Esophagus muscularis mucosa (tissue), 4 donors: ENCODE measurements at places on chromosomes 1 and 21. TPM values are rescaled to one million over a fixed set of nuclear protein-coding genes. Genes with fewer than 3 reads are reported as not detected.

Gene KIF21B
- total RNA-seq, result 2.5 TPM

Gene MROH9
- not detected for total RNA-seq

Gene LCE3D
- not detected for total RNA-seq

Gene C8A
- total RNA-seq, result not detected

Gene ESPN
- total RNA-seq, result not detected

Gene UHMK1
- 30.8 TPM for total RNA-seq

Gene TNFRSF8
- 2.0 TPM for total RNA-seq

Gene ZNF683
- not detected for total RNA-seq

DNA sequence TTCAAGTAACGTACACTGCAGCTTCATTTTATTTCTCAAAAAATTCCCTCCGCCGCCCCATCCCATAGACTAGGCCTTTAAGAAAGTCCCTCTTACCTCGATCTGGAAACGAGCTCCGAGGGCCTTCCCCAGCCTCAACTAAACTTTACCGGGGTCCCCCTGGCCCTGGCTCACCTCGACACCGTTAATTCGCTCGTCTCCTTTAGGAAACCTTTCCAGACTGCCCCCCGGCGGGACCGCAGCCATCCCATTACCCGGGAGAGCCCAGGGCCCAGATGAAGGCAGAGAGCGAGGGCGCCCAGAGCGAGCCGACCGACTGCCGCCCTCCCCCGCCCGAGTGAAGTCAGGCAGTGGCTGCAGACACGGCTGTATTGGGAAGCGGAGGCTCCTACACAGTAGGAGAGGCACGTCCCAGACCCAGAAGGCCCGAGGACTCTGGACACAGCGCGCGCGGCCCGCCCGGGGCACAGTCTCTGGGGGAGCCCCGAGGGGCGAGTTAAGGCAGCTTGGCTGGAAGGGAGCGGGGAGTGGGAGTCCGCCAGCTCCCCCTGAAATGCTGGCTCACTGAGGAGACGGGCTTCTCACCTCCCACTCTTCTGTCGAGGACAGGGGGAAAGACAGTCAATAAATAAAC, 14.6 kb downstream of the SEMA6C start:
- no peak for DNase-seq

GRCh38 chr1:221992427-221992826, 250.5 kb upstream of the DUSP10 start:
- DNase-seq, result no peak

DNA sequence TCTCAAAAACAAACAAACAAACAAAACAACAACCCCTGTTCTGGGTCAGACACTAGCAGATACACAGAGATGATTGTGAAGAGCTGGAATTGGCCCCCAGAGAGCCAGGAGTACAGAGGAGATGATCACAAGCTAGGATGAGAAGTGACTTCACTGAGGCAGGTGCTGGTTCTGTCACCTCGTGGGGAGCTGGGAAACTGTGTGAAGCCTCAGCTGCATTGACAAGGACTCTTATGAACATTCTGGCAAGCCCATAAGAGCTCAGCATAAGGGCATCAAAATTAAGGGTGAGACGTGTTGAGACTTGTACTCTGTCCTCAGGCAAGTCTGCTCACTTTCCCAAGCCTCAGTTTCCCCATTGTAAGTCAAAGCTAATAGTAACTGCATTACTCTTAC, 14.7 kb upstream of the PTP4A2 start:
- no peak for DNase-seq

- no peak for DNase-seq
These were observed 26.1 kb downstream of the KCNJ15 start for GRCh38 chr21:38282921-38283320.

DNA sequence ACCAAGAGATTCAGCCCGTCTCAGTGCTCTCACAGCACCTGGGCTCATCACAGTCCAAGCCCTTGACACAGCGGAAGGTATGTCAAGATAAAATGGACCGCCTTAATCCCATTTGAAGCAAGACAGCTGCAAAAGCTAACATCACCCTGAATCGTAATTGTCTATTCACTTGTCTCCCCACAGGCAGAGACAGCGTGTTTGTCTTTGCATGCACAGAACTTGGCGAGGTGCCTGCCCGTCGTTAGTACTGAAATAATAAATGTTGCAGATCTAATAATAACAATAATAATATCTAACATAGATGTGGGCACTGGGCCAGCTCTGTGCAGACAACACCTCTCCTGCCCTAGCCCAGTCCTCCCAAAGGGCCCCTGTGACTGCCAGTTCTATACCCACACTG, 271.7 kb downstream of the NPHP4 start:
- no peak for DNase-seq

- DNase-seq, result no peak
These were observed 2.5 kb upstream of the SLC16A4 start for GRCh38 chr1:110393286-110393685.

DNA sequence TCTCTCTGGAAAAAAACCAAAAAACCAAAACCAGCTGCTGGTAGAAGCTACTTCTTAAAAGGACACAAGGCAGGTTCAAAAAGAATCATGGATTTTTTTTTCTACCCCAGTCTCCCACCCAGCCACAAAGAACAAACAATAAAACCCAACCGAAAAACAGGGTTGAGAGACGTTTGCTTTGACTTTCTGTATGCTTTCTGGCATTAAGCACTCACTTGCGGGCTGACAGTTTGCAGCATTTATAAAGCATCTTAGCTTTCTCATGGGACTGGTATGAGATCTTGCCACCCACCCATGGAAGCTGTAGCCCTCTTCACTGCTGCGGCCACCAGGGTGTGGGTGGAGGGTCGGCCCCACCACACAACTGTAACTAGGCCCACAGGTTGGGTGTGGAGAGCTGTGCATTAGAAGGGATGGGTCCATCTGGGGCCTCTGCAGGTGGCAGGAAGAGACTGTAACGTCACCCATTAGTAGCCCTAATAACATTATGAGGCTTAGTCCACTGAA, 165.7 kb downstream of the RHOU start:
- DNase-seq, result peak; percentile 53

DNA sequence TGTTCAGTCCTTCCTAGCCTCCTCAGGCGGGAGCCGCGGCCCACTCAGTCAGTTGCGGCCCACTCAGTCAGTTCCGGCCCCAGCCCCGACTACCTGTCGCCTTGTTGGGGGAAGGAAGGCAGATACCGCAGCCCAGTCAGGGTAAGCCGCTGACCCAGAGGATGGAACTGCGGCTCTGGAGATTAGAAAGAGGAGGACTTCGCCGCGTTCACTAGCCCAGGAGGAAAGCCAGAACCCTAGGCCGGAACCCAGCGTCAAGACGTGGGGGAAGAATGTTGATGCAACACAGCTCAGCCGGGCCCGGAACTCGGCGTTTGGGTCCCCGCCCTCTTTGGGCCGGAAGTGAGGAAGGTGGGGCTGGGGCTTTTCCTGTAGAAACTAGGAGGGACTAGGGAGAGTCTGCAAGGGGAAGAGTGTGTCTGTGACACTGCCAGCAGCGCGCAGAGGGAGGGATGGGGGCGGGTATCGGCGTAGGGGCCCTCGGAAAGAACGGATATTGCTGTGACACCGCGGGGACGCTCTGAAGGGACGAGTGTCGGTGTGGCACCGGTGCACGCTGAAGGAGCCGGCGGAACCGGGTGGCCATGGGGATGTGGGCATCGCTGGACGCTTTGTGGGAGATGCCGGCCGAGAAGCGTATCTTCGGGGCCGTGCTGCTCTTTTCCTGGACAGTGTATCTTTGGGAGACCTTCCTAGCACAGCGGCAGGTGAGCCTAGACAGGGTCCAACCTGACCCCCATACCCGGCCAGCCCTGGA, at the start of gene ZMPSTE24:
Gene ZMPSTE24, plus strand, starts transcription at position 549 of the 757 bp plus-strand sequence. Its CDS starts 36 bp downstream, at position 585.
- DNase-seq, result peak; percentile 99

DNA sequence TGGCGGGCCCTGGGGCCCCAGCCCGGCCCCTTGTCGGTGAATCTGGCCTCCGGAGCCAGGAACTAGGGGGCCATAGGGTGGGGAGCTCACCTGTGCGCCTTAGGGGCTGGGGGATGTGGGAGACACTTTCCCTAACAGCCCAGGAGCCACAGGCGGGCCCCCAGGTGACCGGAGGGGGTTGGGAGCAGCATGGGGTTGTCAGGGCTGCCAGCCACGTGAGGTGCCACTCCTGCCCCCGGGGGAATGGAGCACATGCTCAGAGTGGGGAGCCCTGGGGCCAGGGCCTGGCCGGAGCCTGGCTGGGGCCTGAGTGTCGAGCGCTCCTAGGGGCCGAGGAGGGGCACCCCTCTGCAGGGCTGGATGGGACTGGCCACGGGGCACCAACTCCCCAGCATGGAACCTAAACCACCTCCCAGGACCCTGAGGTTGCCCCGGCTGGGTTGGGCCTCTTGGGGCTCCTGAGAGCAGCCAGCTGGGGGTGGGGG, 19.9 kb downstream of the PRXL2B start:
- no peak for DNase-seq

GRCh38 chr1:202704601-202705000, 5.7 kb downstream of the SYT2 start:
- no peak for DNase-seq

DNA sequence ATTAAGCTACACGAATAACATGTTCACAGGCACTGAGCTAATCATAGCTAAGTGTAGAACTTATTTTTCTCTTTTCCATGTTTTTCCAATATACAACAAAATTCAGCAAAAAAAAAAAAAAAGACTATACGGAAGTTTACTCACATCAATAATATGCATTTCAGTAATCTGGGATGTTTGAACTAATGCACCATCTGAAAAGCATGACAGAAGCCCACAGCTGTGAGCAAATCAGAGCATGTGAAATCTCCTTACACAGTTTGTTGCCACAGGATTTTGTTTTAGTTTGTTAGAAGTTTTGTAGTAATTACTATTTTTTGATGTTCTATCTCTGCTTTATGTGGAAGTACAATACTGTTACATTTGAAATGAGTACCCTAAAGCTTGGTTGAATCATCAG, 1051.7 kb downstream of the TTLL7 start:
- DNase-seq, result no peak

DNA sequence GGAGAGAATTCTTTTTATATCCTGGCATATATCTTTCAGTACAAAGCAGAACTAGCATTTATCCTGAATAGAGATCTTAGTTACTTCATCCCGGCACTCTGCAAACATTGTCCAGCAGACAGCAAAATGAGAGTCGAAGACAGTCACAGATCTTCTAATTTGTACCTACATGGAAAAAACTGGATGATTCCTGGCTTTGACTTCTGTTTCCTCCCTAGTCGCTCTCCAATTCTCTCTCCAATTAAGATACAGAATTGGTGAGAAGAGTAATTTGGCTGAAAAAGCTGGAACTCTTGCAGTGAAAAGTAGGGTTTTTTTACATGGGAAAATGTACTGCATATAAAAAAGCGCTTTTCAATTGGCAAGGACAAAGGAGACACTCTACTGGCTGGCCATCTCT, 151.1 kb upstream of the C8B start:
- no peak for DNase-seq

DNA sequence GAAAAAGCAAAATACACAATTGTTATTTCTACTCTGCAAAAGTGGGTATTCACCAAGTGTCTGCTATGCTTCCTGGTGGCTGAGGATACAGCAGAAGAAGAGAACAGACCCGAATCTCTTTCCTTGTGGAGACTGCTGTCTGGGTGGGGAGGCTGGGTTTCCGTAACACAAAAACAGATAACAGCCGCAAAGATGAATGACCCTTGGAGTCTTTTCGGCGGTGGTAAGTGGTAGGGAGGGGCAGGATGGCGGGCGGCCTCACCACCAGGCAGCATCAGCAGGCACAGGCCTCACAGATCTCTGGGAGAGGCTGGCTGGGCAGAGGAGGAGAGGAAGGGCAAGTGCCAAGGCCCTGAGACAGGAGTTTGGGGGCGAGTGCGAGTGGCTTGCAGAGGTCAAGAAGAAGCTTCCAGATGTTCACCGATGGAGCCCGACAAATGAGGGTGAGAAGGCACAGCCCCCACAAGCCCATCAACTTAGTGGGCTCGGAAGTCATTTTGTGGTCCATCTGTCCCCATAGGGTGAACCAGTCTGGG, 164.2 kb downstream of the RHOU start:
- no peak for DNase-seq

DNA sequence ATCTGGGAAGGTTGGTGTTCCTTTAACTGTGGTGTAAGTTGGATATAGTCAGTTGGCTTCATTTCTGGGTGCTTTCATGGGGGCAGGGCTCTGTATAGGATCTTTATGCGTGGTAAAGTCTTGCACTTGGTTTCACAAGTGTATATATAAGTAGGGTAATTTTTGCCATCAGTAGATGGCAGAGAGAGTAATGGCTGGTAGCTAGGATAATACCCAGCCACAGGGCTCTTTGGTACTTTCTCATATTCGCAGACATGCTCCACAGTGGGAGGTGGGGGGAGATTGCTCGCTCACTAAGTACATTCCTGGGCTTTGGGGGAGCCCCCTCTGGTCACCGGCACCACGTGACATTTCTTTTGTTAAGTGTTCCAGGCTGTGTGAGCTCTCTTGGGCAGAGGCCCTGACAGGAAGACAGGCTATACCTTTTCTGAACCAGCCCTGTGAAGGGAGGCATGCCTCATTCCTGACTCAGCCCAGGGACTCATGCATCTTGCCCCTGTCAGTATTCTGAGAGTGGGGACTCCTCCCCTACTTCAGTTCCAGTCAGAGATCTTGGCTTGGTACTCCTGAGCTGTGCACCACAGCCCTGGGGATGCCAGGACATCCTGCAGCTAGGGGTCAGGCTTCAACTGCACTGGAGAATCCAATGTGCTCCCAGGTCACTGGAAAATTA, 37.6 kb downstream of the FCRL2 start:
- no peak for DNase-seq

GRCh38 chr21:38853421-38853919, 47.7 kb downstream of the ETS2 start:
- DNase-seq, result peak; percentile 66

DNA sequence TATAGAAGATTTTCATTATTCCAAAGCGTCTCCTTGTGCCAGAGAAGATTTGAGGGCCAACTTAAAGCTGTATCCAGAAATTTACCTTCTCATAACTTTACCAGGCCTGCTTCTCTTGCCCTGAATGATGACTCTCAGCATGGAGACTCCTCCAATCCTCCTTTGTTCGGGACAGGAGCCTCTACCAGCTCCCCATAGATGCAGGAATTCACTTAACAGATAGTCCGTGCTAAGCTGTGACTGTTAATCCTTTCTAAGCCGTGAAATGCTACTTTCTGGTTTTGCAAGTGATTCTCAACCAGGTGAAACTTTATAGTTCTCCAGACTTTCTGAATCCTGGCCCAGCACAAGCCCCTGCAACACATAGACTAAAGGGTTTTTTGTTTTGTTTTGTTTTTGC, 31.8 kb upstream of the KCND3 start:
- no peak for DNase-seq

DNA sequence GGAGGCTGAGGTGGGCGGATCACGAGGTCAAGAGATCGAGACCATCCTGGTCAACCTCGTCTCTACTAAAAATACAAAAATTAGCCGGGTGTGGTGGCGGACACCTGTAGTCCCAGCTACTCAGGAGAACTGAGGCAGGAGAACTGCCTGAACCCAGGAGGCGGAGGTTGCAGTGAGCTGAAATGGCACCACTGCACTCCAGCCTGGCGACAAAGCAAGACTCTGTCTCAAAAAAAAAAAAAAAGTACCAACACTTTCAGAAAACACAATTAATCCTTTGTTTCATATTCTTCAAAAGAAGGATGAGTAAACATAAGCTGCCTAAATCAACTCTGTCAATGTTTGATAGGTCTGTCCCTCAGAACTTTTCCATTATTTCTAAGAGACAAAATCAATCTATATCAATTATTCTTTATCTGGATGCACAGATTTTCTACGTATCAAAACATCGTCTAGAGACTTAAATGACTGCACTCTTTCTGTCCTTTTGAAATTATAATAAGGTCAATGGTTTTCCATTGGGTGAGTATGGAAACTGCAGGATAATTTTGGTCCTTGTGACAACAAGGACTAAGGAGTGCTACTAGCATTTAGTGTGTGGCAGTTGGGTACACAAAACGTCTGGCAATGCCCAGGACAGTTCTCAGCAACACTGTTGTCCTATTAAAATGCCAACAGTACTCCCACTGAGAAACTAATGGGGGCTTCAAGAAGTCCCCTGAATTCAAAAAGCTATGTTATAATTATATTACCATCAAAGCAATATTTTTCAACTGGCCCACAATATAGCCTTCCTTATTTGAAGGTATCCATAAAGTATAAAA, 40.7 kb downstream of the LPGAT1 start:
- no peak for DNase-seq
